Naive thymus-derived CD8-positive, alpha-beta T cell (primary cell): ENCODE measurements at places on chromosomes 12 and 14. TPM values are rescaled to one million over a fixed set of nuclear protein-coding genes. Genes with fewer than 3 reads are reported as not detected.

The NOVA1 gene
- total RNA-seq = 0.52 TPM

The CELA1 gene
- 2.2 TPM for total RNA-seq

The FOXN4 gene
- total RNA-seq = not detected

GRCh38 chr14:56379956-56380355 is 199.6 kb upstream of the TMEM260 start:
- no peak overlapping the region for H3K4me3 ChIP-seq
- H3K4me1 ChIP-seq = no peaks in the 10 kb centered on the region
- no peaks in the 10 kb centered on the region for H3K36me3 ChIP-seq

GRCh38 chr14:36955376-36955775 is 217.0 kb downstream of the SLC25A21 start:
- no peak for DNase-seq
- H3K27ac ChIP-seq = no peak overlapping the region
- H3K4me3 ChIP-seq = no peak overlapping the region
- H3K36me3 ChIP-seq = no peaks in the 10 kb centered on the region
- H3K4me1 ChIP-seq = no peaks in the 10 kb centered on the region

GRCh38 chr12:14878488-14878887 is 7.2 kb downstream of the MGP start:
- DNase-seq = no peak
- no peak overlapping the region for H3K27ac ChIP-seq
- H3K4me3 ChIP-seq = no peak overlapping the region
- H3K36me3 ChIP-seq = no peaks in the 10 kb centered on the region
- no peaks in the 10 kb centered on the region for H3K27me3 ChIP-seq

DNA sequence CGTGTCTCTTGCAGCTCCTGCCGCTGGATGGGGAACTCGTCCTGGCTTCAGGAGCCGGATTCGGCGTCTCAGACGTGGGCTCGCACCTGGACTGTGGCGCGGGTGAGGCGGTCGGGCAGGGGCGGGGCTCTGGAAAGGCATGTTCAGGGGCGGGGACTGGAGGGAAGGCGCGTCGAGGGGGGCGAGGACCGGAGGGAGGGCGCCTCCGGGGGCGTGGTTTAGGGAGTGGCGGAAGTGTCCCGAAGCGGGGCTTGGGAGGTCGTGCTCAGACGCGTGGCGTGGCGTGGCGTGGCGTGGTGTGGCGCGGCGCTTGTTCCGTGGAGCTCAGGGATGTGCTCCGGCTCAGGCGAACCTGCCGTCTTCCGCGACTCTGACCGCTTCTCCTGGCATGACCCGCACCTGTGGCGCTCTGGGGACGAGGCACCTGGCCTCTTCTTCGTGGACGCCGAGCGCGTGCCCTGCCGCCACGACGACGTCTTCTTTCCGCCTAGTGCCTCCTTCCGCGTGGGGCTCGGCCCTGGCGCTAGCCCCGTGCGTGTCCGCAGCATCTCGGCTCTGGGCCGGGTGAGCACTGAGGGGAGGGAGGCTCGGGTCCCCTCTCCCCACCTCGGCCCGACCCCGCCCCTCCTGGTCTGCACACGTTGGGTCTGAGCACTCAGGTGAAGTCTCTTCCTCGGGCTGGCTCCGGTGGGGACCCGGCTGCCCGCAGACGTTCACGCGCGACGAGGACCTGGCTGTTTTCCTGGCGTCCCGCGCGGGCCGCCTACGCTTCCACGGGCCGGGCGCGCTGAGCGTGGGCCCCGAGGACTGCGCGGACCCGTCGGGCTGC is 6.2 kb downstream of the AMN start:
- peak overlapping the region; percentile 82 for H3K4me3 ChIP-seq
- H3K27ac ChIP-seq = peak overlapping the region; percentile 33
- peaks cover 3% of the 10 kb centered on the region for H3K36me3 ChIP-seq
- peak; percentile 83 for DNase-seq
- peaks cover 2% of the 10 kb centered on the region for H3K4me1 ChIP-seq

GRCh38 chr12:132597333-132598316 is 12.8 kb downstream of the LRCOL1 start:
- peaks cover 39% of the 10 kb centered on the region for H3K27me3 ChIP-seq
- peak overlapping the region; percentile 78 for H3K27ac ChIP-seq
- DNase-seq = no peak
- H3K4me1 ChIP-seq = peaks cover 46% of the 10 kb centered on the region
- H3K4me3 ChIP-seq = peak overlapping the region; percentile 80

DNA sequence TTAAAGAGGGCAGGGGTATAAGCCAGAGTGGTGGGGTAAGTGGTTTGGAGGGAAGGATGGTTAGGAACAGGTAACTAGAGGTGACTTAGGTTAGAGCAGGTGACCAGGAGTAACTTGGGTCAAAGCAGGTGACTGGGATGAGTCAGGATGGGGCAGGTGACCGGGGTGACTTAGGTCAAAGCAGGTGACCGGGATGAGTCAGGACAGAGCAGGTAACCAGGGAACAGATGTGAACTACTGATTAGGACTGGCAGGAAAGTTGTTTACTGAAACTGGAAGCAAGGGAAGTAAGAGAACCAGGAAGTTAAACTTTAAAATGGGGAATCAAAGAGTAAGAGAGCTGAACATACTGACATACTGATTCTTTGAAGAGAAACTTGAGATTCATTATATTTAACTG is 57.4 kb downstream of the FSCB start:
- DNase-seq = no peak
- H3K27me3 ChIP-seq = no peaks in the 10 kb centered on the region
- H3K27ac ChIP-seq = no peak overlapping the region
- no peak overlapping the region for H3K4me3 ChIP-seq
- no peaks in the 10 kb centered on the region for H3K4me1 ChIP-seq

DNA sequence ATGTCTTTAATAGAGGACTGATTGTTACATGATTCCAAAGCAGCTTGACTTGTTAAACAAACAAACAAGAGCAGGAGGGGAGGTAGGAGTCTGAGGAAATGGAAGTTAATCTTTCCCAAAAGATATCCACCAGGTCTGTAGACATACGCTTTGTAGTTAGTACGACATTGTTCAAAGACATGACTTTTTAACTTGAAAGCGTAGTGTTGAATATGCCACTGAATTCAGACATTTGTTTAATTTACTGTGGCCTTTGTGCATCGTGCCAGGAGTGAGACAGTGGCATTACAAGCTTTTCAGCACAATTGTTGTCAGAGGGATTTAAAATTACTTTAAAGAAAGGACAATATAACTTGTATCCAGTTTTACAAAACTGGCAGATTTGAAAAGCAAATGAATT is 53.0 kb downstream of the SAV1 start:
- H3K36me3 ChIP-seq = peaks cover 4% of the 10 kb centered on the region
- H3K4me3 ChIP-seq = no peak overlapping the region
- DNase-seq = no peak
- no peak overlapping the region for H3K27ac ChIP-seq
- no peaks in the 10 kb centered on the region for H3K4me1 ChIP-seq
